Brain microvascular endothelial cell (primary cell): ENCODE measurements at places on chromosomes 13 and 19.

DNA sequence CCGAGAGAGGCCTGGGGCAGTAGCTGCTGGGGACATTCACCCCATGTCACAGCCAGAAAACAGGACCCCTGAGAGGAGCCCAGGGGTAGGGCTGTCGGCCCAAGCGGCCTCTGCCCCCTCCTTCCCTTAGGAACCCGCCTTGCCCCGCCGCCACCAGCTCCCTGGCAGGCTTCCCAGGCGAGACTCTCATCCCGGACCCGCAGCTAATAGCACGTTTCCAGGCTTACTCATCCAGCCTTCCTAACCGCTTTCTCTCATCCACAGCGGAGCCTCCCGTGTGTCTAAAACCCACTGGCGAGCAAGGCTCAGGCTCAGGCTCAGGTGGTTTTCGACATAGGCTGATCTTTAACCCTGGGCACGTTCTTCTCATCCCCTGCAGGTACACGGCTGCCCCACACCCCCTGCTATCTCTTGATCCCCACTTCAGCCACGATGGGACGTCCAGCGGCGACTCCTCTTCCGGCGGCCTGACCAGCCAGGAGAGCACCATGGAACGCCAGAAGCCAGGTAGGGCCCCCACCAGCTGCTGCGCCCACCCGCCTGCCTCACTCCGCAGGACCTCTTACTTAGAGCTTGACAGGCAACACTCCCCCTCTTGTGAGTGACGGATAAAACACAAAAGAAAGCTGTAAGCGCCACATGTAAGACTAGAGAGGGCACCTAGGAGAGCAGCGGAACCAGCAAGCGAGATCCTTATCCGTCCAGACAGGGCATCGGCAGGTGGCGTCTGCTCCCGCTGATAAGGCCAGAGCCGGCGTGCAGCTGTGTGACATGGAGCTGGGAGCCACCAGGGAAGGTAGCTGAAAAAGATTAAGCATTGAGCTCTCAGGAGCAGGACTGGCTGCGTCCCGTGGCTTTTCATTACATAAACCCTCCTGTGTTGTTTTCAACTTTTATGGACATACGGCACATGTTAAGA lies 71.3 kb downstream of the DPF1 start:
- DNase-seq, result peak; percentile 30

DNA sequence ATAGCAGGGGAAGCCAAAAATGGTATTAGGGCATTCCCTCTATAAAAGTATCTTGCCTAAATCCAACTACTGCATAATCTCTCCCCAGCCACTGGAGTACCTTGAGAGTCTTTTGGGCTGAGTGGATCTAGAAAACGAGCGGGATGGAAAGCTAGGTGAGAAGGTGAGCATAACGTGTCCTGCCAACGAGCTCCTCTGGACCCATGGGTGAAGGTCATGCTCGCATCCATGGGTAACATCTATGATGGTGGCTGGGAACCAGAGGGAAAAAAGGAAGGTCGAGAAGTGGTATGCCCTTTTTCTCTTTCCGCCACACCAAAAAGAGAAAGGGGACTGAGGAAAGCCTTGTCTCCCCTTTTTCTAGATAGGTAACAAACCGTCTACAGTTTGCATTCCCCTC lies 63.0 kb downstream of the ZNF208 start:
- no peak for DNase-seq

DNA sequence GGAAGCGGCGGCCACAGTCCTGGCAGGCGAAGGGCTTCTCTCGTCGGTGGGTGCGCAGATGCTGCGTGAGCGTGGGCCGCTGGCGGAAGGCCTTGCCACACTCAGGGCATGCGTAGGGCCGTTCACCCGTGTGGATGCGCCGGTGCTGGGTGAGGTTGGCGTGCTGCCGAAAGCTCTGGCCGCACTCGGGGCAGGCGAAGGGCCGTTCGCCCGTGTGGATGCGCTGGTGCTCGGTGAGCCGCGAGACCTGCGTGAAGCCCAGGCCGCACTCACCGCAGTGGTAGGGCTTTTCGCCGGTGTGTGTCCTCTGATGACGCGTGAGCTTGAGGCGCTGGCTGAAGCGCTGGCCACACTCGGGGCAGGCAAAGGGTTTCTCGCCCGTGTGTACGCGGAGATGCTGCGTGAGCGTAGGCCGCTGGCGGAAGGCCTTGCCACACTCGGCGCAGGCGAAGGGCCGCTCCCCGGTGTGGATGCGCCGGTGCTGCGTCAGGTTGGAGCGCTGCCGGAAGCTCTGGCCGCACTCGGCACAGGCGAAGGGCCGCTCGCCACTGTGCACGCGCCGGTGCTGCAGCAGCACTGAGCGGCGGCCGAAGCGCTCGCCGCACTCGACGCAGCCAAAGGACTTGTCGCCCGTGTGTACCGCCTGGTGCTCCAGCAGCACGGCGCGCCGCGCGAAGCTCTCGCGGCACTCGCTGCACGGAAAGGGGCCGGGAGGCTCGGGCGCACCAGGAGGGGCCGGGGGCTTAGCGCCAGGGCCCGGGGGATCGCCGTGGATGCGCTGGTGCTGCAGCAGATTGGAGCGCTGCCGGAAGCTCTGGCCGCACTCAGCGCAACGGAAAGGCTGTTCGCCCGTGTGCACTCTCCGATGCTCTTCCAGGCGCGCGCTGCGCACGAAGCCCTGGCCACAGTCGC lies 4.0 kb upstream of the UBE2M start:
- DNase-seq, result no peak

GRCh38 chr13:75312884-75313520 lies 169.0 kb downstream of the TBC1D4 start:
- no peak for DNase-seq

DNA sequence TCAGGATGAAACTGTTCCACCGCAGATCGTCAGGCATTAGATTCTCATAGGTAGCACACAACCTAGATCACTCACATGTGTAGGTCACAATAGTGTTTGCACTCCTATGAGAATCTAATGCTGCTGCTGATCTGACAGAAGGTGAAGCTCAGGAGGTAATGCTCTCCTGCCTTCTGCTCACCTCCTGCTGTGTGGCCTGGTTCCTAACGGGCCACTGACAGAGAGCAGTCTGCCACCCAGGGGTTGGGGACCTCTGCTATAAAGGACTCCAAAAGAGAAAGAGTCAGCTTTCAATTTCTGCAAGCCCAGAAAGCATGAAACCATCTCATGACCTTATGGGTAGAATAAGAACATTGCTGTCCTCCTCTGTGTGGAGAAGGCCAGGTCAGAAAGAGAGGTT lies 43.5 kb upstream of the PCCA start:
- DNase-seq, result no peak

DNA sequence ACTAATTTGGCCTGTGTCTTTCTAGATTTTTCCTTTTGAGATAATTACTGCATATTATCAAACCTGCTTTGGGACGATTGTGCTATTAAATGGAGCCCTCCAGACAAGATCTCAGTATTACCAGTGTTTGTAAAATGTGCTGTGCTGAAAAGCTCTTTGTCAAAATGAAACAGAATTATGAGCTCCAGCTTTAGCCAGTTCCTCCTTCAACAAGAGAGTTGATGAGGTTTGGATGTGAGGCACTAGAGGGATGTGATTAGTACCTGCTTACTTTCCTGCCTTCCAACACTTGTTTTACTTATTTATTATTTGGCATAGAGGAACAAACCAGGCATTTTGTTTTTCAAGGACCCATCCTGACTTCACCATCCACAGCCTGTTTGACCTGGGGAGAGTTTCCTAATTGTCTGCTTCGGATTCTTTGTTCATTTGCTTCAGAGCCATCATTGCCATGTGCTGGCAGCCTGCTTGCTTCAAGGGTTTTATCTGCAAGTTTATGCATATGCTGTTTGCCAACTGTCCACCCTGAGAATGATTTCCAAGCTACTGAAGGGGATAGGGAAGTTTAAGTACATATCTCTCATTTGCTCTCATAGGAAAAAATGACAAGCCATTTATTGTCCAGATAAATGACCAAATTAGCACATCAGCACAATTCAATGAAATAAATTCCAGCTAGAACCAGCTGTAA lies 32.9 kb upstream of the CPB2 start:
- no peak for DNase-seq
